Stimulated activated CD4-positive, alpha-beta T cell treated with anti-CD3 and anti-CD28 coated beads, Interleukin-1b, Interleukin-23, amount 100 ng/mL, for 1 hour (primary cell): ENCODE measurements at places on chromosomes 4 and X.

- no peak for DNase-seq
Observed at GRCh38 chrX:119625843-119626242, 19.6 kb upstream of the NKRF start.

DNA sequence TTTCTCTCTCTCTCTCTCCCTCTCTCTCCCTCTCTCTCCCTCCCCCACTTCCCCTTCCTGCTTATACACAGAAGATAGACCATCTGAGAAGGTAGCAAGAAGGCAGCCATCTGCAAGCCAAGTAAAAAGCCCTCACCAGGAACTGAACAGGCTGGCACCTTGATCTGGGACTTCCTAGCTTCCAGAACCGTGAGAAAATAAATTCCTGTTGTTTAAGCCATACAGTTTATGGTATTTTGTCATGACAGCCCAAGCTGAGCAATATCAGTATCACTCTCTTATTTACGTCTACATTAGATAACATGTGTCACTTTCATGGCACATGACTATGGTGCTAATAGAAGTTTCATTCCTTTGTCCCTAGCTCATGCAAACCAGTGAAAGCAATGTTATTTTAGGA is 581.1 kb downstream of the INPP4B start:
- DNase-seq: no peak

- DNase-seq: no peak
Observed at GRCh38 chrX:31132821-31133241, 61.0 kb upstream of the FTHL17 start.

GRCh38 chr4:158481811-158482210 is 39.9 kb upstream of the RXFP1 start:
- no peak for DNase-seq

GRCh38 chr4:54277691-54278090 is 48.6 kb downstream of the PDGFRA start:
- no peak for DNase-seq

DNA sequence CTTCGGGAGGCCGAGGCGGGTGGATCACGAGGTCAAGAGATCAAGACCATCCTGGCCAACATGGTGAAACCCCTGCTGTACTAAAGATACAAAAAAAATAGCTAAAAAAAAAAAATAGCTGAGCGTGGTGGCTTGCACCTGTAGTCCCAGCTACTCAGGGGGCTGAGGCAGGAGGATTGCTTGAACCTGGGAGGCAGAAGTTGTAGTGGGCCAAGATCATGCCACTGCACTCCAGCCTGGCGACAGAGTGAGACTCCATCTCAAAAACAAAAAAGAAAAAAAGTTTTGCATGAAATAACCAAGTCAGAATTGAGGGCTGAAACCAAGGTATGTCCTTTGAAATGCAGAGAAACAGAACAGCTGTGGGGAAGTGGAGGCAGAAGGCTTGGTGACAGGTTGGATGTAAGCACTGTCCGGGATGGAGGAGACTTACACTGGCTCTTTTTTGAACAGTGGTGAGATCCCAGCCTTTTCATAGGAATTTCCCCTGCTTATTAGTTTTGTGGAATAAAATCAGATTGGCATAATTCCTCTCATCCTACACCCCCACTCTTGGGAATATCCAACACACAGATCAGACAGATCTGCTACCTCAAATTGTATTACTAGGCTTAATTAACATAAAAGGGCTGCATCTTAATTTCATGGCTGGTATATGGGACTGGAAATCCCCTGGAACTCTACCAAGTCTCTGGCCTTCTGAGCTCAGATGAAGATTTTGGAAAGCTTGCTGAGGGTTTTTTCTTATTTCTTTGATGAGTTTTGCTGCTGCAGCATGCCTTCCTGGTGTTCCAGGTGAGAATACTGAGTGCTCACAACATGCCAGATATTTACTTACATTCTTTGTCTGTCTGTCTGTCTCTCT is 18.8 kb upstream of the C4orf36 start:
- no peak for DNase-seq

GRCh38 chr4:90215286-90215685 is 88.1 kb downstream of the CCSER1 start:
- DNase-seq: no peak

- DNase-seq: no peak
Observed at GRCh38 chrX:97026406-97026805, 142.7 kb downstream of the RPA4 start.

- DNase-seq: no peak
Observed at GRCh38 chrX:48890934-48891401, 6.6 kb downstream of the TIMM17B start.

GRCh38 chrX:43743100-43743822 is 87.2 kb downstream of the MAOA start:
- DNase-seq: no peak

DNA sequence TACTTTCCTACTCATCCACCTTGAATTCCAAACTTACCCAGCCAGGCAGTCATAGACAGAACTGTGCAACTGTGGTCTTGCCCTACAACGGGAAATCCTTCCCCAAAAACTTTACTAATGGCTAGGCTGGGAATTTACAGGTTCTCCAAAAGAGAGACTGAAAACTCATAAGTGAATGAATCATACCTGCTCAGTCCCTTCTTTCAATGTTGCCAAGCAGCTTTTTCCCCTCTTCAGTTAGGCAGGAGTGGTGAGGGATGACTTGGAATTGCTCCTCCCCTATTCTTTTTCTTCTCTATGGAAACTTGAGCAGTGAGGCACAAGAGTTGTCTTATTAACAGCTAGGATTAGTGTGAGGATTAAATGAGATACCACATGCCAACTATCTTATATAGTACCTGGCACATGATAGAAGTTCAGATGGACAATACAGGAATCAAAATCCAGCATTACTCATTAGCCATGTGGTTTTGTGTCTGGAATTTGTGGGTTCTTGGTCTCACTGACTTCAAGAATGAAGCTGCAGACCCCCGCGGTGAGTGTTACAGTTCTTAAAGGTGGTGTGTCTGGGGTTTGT is 105.9 kb downstream of the TEX13A start:
- DNase-seq: no peak

DNA sequence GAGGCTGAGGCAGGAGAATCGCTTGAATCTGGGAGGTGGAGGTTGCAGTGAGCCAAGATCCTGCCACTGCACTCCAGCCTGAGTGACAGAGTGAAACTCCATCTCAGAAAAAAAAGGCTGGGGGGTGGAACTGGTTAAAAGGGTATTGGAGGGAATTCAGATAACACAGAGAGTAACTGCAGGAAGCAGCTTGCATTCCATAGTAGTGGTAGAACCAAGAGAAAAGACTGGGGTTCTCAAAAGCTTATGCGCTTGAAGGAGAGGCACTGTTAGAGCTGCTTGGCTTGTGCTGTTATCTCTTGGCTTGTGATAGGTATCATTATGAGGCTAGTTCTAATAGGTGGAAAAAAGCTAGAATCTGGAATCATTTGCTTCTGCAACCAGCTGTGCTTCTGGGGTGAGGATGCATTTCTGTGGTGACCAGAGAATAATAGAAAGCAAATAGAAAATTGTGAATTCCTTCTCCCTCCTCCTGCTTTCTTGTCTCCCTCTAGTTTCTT is 91.2 kb upstream of the ELOVL6 start:
- DNase-seq: no peak

GRCh38 chr4:33013282-33013681 is 2293.1 kb downstream of the PCDH7 start:
- no peak for DNase-seq

- DNase-seq: no peak
Observed at GRCh38 chr4:24070117-24070516, 180.3 kb upstream of the PPARGC1A start.

GRCh38 chrX:48458711-48459110 is 11.3 kb downstream of the SLC38A5 start:
- no peak for DNase-seq

GRCh38 chrX:134460862-134461220 is 876 bp downstream of the HPRT1 start:
- no peak for DNase-seq

GRCh38 chr4:123450393-123450792 is 53.8 kb downstream of the SPRY1 start:
- no peak for DNase-seq

DNA sequence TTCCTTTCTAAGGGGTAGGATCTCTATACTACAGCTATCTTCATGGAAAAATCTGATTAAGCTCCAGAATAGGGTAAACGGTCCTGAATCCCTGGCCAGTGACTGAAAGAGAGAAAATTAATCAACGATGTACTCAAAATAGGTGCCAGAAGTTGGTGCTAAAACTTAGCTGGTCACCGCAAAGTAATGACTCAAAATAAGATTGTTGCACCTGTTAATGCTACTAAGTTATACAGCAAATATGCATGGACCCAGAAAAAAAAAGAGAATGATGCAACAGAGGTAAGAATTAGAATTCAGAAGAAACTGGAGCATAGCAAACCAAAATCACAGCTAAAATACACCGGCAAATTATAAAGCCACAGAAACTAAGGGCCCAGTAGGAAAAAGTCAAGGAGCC is 239.7 kb upstream of the FAM241A start:
- no peak for DNase-seq

DNA sequence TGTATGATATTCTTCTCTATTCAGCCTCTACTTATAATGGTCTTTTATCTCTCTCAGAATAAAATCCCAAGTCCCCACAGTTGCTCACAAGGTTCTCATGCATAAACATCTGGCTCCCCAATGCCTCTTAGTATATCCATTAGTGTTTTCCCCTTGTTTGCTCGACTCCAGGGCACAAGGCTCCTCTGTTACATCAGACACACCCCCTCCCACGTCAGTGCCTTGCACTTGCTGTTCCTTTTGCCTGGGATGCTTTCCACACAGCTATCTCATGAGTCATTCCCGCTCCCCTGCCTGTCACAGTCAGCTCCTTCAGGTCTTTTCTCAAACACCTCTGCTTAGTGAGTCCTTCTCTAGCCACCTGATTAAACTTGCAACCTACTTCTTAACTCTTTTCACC is 260.2 kb downstream of the IL1RAPL1 start:
- DNase-seq: no peak

DNA sequence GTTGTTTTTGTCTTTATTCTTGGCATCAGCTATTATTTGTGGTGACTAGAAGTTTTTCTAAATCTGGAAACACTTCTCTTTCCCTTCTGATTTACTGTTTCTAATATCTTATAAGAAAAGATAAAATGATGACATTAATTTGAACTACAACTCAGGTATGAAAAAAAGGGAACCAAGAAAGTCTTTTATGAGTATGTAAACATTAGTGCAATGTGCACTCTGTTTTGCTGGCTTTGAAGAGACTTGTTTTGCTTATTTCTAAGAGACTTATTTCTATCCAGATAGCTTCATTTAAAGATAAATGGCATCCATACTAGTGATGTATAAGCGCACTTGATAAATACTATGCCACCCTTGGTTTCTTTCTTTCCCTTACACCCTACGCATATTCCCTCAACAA is 10.1 kb upstream of the AMBN start:
- no peak for DNase-seq

DNA sequence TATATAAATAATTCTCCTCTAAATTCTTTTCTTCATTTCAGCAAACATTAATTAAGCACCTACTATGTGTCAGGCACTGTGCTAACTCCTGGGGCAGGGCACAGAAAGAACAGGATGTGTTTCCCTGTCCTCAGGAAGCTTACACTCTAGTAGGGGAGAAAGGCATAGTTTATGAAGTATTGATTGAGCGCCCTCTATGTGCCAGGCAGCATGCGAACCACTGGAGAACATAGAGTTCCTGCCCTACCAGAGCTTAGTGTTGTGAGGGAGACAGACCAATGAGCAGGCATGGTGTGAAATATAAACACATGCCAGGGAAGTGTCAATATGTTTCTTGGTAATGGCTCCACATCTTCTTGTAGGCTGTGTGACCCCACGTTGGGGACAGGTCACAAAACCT is 3.7 kb downstream of the ADGRG4 start:
- DNase-seq: no peak

- DNase-seq: no peak
Observed at GRCh38 chr4:170278460-170278859, 188.7 kb upstream of the AADAT start.

- DNase-seq: no peak
Observed at GRCh38 chr4:186037692-186038658, 31.0 kb upstream of the TLR3 start.

GRCh38 chr4:76341063-76341462 is 34.5 kb downstream of the STBD1 start:
- DNase-seq: no peak

- DNase-seq: no peak
Observed at GRCh38 chr4:86950831-86951525, 16.2 kb downstream of the AFF1 start.

GRCh38 chr4:158159054-158159717 is 13.6 kb downstream of the GASK1B start:
- no peak for DNase-seq

DNA sequence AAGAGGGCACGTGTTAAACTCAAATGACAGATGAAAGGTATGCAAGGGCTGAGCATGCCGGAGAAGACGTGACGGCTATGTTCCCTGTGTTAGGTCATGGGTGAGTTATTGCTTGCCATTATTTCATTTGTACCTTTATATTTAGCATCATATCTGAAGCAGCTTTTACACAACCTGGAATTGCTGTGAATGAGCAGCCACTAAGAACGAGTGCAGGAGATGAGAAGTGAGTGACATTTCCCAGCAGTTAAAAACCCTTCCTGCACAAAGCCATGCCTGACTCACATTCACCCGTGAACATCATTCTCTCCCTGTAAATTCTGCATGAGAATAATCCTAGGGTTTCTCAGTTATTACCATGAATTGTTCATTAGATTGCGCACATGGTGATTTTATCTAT is 433.2 kb upstream of the ZFP42 start:
- no peak for DNase-seq

DNA sequence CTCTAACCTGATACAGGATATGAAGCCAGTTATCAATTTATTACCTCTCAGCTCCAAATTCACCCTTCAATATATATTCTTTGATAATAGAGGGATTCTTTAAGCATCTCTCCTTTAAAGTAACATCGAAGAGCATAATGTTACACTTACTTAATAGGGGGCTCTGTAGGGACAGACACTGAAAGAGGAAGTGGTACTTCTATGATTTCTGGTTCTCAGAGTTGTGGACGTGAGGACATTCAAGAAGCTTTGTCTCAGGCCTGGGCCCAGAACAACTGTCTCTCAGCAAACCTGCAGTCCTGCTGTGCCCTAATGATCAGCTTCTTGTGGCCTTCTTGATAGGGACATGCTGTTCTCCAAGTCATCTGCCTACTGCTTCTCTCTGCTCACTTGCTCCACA is 4.2 kb upstream of the ZXDB start:
- no peak for DNase-seq

GRCh38 chr4:38365261-38365660 is 298.7 kb upstream of the KLF3 start:
- no peak for DNase-seq

DNA sequence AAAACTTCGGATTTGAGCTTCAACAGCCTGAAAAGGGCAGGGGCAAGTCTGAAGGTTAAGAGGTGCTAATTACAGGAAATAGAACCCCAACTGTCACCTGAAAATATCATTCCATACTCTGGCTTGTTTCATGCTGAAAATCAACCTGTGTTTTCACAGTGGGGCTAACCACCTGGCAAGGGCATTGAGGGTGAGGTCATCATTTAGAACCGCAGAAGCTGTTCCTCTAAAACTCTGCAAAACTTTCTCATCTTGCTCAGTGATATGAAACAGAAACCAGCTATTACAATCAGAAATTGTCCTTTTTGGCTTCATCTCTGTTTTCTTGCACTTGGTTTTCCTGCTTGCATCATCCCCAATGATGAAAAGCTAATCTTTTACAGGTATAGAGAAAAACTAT is 247.6 kb downstream of the DCLK2 start:
- no peak for DNase-seq
